ENCODE measurements at places on chromosomes 1 and 21.

GRCh38 chr1:9444532-9444931, 94.7 kb upstream of the SLC25A33 start:
- DNase-seq = no peak

DNA sequence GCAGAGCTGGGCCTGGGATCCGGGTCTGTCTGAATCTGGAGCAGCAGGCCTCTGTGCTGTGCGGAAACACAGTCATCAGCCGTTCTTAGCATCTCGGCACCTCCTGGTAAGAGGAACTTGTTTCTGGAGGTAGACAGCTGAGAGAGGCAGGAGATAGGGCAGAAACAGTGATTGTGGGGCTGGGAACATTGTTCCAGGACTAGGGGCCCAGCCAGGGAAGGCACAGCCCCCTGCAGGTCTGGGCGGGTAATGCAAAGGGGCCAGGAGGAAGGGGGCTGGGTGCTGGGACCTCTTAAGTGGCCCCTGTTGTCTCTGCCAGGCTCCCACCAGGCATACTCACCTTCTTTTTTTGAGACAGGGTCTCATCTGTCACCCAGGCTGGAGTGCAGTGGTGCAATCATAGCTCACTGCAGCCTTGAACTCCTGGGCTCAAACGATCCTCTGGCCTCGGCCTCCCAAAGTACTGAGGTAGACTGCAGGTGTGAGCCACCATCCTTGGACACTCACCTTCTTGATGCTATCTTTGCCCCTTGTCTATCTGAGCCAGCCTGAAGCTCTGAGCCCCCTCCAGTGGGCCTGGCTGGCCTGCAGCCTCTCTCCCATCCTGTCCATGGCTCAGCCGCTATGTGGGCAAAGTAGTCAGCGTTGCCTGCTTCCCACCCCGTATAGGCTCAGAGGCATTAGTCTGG, 134.3 kb upstream of the ZBTB40 start:
- no peak for DNase-seq

GRCh38 chr21:32562426-32562825, 22.9 kb downstream of the TCP10L start:
- peak; percentile 39 for DNase-seq

- no peak for DNase-seq
These were observed 34.2 kb downstream of the GJA5 start for GRCh38 chr1:147726168-147726567.

GRCh38 chr1:187001198-187001889, 172.6 kb downstream of the PLA2G4A start:
- peak; percentile 83 for DNase-seq
